ENCODE measurements at places on chromosomes 1 and 21.

DNA sequence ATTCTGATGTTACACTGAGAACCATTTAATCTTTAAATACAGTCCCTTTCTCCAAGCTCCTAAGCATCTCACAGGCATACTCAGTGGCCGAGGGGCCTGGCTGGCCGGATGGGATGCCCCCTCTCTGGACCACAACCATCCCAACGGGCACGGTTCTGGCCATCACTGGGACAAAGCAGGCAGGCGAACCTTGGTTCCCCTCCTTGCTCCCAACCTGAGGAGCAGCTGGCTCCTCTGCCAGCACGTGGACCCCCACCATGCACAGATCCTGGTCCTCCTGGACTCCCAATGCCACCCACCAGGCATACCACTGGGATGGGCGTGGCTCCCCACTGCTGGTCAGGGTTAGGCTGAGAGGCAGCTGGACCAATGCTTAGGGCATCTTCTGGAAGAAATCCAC, 19.8 kb upstream of the PRDM16 start:
- no peak for DNase-seq

- DNase-seq: no peak
These were observed 977 bp downstream of the LCA5L start for GRCh38 chr21:39444421-39445180.

DNA sequence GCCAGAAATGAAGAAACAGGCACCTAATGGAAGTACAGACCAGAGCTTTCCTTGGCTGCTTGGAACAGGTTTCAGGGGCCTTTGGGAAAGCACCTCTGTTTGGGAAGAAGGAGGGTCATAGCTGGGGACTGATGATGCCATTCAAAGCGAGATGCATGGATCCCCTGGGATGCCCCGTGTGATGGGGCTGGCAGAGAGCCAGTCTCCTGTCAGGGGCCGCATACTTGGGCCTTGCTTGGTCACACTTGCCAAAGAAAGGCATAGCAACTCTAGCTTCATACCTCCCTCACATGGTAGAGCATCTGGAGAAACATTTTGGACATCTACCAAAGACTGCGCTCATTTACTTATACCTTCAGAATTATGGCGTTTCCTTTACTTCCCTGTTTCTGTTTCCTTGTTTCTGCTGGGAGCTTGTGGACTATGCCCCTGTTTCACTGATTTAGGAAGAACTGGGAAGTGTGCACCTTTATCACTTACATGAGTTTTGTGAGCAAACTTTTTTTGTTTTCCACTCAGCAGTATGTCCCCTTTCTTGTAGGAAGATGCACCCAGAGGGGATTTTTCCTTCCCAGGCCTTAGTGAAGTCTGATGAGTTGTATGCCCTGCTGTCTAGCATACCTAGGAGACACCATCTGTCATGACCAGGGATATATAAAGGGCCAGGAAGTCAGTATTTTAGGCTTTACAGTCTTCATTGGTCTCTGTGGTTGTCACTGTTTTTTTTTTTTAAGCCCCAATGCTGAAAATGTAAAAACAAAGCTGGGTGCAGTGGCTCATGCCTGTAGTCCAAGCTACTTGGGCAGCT, 19.8 kb upstream of the ST3GAL3 start:
- no peak for DNase-seq

- DNase-seq: no peak
These were observed 2.7 kb downstream of the PLEKHA6 start for GRCh38 chr1:204356997-204357396.

DNA sequence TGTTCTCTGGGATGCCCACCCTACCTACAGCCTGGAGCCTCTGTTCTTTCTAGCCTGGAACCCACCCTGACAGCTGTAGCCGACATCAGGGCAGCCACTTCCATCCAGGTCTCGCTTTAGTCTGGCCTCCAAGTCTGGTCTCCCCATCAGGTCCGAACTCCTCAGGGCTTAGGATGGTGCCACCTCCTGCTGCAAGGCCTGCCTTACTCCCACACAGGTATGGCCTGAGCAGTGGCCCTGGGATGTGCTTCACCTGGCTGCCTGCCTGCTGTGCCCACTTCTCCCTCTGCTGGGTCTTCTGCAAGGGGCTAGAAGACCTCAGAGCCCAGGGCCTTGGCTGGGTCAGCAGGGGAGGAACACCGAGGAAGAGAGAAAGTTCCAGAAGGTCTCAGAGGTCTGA, 35.7 kb upstream of the MAGOH start:
- no peak for DNase-seq

GRCh38 chr1:10530281-10530740, 55.6 kb downstream of the PEX14 start:
- DNase-seq: no peak

DNA sequence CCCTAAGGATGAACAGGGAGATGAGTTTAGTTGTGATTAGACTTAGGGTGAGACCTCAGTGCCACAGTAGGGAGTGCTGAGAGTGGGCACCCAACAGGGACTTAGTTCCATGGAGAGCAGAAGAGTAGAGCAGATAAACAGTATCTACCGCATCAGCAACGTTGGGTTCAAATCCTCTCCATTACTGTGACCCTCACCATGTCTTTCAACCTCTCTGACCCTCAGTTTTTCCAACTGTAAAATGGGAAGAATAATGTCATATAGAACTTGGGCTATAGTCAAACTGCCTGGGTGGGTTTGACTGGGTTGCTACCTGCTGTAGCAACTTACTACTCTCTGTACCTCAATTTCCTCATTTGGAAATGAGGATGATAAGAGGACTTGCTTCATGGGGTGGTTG, 6.7 kb upstream of the DISP3 start:
- no peak for DNase-seq

GRCh38 chr1:27144920-27145661, 9.8 kb downstream of the SLC9A1 start:
- DNase-seq: no peak

- DNase-seq: no peak
These were observed 19.8 kb upstream of the THRAP3 start for GRCh38 chr1:36204347-36204909.
